ENCODE measurements at places on chromosomes 12 and 14. TPM values are rescaled to one million over a fixed set of nuclear protein-coding genes. Genes with fewer than 3 reads are reported as not detected.

GRCh38 chr12:106629797-106630659 lies 47.2 kb downstream of the RFX4 start:
- no peak overlapping the region for H3K27ac ChIP-seq
- no peak overlapping the region for H3K4me3 ChIP-seq
- DNase-seq: no peak
- H3K4me1 ChIP-seq: peaks cover 6% of the 10 kb centered on the region
- no peaks in the 10 kb centered on the region for H3K27me3 ChIP-seq

GRCh38 chr12:124655048-124655697 lies 87.8 kb upstream of the NCOR2 start:
- peaks cover 7% of the 10 kb centered on the region for H3K4me1 ChIP-seq
- no peak for DNase-seq
- no peak overlapping the region for H3K4me3 ChIP-seq

GRCh38 chr12:130978785-130979184 lies 25.1 kb downstream of the ADGRD1 start:
- H3K4me3 ChIP-seq: no peak overlapping the region
- no peaks in the 10 kb centered on the region for H3K36me3 ChIP-seq
- H3K27me3 ChIP-seq: no peaks in the 10 kb centered on the region
- no peaks in the 10 kb centered on the region for H3K4me1 ChIP-seq
- no peak for DNase-seq

DNA sequence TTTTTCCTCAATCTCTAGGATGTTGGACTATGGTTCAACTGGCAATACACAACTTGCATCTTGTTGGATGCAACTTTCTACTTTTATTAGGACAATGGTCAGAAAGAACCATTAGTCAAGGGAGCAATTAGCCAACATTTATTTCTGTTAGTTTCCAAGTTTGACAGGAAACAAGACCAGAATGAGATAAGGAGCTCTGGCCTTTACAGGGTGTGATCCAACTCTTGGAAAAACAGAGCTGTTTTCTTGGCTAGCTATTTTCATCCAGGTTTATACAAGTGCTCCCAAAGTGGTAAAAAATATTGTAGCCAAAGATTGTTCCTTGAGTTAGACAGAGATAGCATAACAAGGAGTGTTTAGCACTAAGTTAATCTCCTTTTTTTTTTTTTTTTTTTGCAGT lies 3.9 kb upstream of the SYNE2 start:
- H3K36me3 ChIP-seq: no peaks in the 10 kb centered on the region
- no peak overlapping the region for H3K27ac ChIP-seq
- no peaks in the 10 kb centered on the region for H3K4me1 ChIP-seq
- H3K4me3 ChIP-seq: no peak overlapping the region
- H3K27me3 ChIP-seq: peaks cover 12% of the 10 kb centered on the region
- no peak for DNase-seq

- no peaks in the 10 kb centered on the region for H3K27me3 ChIP-seq
- H3K4me1 ChIP-seq: peaks cover 4% of the 10 kb centered on the region
- no peak overlapping the region for H3K27ac ChIP-seq
- no peaks in the 10 kb centered on the region for H3K36me3 ChIP-seq
These were observed 404.7 kb downstream of the DAD1 start for GRCh38 chr14:22184157-22184829.

DNA sequence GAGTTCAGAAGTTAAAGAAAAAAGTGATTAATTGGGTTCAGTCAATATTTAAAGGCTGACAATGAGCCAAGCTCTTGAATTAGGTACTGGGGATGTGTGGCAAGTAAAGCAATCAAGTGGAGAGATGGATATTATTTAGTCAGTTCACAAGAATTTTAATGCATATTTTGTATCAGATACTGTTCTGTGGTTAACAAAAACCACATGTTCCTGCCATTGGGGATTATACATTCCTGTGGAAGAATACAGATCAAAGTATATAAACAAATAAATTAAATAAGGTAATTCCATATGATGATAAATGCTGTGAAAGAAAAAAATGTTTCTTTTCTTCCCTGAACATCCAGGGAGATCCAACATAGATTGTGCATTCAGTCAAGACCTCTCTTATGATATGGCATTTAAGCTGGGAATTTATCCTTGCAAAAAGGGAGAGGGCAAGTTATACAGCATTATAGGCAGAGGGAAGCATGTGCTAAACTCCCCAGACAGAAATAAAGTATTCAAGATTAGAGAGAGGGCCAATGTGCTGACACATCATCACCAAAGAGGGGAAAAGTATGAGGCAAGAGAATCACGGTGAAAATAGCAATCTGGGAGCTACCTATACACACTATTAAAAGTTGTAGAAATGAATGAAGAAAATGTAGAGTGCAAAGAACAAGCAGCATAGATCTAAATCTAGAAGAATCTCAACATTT lies 17.6 kb upstream of the A2M start:
- no peaks in the 10 kb centered on the region for H3K4me1 ChIP-seq
- no peaks in the 10 kb centered on the region for H3K36me3 ChIP-seq
- no peak for DNase-seq
- no peaks in the 10 kb centered on the region for H3K27me3 ChIP-seq
- no peak overlapping the region for H3K4me3 ChIP-seq

KLRG1 gene
- 4.7 TPM for total RNA-seq

IL26 gene
- not detected for total RNA-seq

G2E3 gene
- total RNA-seq: 135 TPM

TTC9 gene
- 3.5 TPM for total RNA-seq

CACNA2D4 gene
- 8.5 TPM for total RNA-seq

GPR132 gene
- 0.22 TPM for total RNA-seq

RNF34 gene
- total RNA-seq: 57.8 TPM

AGAP2 gene
- total RNA-seq: 1.7 TPM

Measured in neural progenitor cell (in vitro differentiated cells).